8988T (cell line): ENCODE measurements at places on chromosomes 5 and 9.

DNA sequence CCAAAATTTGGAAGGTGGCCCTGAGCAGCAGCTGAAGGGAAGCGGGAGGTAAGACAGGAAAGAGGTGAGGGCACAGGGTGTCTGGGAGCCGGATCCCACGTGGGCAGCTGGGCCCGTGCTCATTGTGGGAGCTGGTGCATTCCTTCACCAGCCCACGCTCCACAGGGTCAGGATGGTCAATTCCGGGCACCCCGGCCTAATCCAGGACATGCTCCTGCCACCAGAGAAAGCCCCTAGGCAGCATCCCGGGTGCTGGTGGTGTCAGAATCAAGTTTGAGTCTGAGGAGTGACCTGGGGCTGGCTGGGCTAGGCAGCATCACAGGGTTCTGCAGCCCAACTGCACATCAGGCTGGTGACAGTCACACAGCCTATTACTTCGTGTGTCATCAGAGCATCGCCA lies 7.1 kb upstream of the PDCD6 start:
- DNase-seq, result no peak

- peak; percentile 55 for DNase-seq
Measured at GRCh38 chr9:36204906-36205547, 14.3 kb downstream of the CLTA start.

DNA sequence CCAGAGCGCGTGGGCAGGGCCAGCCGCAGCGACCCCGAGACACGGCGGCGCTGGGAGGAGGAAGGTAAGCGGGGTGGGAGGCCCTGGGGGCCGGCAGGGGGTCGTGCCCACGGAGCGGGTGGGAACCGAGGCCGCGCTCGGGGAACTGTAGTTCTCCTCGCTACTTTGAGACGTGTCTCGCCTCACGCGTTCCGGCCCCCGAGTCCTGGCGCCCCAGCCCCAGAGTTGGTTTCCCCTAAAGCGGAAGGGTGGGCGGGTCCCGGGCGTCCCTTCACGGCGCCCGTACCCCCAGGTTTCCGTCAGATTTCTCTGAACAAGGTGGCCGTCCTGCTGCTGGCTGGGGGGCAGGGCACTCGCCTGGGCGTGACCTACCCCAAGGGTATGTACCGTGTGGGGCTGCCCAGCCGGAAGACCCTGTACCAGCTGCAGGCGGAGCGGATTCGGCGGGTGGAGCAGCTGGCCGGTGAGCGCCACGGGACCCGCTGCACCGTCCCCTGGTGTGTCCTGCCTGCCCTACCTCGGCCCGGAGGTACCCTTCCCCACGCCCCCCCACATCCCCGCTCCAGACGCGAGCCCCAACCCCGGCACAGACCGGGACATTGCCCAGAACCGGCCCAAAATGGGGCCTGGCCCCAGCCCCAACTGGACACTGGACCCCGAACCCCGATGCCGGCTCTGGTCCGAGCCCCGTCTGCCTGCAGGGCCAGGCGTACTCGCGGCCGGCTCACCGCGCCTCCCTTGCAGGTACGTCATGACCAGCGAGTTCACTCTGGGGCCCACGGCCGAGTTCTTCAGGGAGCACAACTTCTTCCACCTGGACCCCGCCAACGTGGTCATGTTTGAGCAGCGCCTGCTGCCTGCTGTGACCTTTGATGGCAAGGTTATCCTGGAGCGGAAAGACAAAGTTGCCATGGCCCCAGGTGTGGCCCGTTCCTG lies 709 bp downstream of the UAP1L1 start:
- DNase-seq, result no peak

DNA sequence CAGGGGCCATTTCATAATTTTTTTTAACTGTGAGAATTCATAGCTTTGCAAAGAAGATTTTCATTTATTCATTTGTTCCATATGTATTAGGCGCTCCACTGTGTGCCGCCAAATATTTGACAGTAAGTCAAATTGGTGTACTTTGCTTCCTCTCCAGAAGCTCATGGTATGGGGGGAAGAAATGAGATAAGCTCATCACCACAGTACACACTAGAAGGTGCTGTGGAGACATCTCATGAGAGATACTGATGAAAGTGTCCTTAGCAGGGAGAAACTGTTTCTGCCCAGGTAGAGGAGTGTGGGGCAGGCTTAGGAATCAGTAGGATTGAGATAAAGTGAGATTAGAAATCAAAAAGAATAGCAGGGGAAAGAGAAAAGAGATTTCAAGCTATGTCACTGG lies 136.2 kb downstream of the CDH6 start:
- DNase-seq, result no peak

DNA sequence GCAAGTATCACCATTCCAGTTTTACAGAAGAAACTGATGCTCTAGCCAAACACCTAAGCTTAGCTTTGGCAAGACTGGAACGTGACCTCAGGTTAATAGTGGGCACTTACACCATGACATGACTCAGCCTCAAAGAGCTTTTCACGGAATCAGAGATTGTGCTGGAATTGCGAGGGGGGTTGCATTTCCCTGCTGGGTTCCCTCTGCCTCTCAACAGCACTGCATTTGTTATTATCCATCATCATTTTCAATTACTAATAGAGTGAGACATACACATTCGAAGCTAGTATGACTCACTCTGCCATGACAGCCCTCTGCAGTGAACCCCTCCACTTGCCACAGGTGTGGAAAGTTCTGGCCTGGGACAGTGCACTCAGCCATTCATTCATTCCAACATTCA lies 8.0 kb downstream of the SPOCK1 start:
- DNase-seq, result no peak

DNA sequence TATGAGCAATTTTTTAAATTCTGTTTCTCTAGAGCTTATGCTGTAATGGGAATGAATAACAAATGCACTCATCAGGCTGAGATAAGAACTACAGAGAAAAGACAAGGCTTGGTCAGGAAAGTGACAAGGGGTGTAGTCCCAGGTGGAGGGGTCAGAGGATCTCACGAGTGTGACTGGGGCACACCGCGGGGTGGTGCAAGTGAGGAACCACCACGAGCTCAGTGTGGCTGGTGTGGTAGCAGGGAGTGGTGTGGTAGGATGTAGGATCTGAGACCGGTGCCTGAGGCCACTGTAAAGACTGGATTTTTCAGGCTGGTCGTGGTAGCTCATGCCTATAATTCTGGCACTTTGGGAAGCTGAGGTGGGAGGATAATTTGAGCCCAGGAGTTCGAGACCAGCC lies 9.0 kb downstream of the ANXA6 start:
- no peak for DNase-seq

DNA sequence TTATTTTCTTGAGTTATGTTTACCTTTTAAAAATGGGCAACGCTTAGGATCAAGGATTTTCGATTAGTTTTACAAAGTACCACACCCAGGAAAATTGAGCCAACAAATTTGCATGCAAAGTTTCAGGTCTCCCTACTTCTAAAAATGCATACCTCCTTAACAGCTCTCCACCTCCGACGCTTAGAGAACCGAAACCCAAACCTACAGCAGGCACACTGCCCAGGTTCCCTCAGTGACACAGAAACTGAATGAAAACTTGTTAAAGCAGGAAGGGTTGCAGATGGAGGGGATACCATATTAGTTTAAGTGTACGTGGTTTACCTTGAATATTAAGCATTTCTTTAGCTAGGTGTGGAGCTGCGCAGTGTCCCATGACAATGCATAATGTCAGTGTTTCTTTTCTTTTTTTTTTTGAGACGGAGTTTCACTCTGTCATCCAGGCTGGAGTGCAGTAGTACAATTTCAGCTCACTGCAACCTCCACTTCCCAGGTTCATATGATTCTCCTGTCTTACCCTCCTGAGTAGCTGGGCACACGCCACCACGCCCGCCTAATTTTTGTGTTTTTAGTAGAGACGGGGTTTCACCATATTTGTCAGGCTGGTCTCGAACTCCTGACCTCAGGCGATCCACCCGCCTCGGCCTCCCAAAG lies 1.6 kb upstream of the SUB1 start:
- no peak for DNase-seq

- no peak for DNase-seq
Measured at GRCh38 chr5:40484495-40484894, 195.2 kb upstream of the PTGER4 start.

GRCh38 chr9:95459851-95460517 lies 56.8 kb downstream of the PTCH1 start:
- no peak for DNase-seq

DNA sequence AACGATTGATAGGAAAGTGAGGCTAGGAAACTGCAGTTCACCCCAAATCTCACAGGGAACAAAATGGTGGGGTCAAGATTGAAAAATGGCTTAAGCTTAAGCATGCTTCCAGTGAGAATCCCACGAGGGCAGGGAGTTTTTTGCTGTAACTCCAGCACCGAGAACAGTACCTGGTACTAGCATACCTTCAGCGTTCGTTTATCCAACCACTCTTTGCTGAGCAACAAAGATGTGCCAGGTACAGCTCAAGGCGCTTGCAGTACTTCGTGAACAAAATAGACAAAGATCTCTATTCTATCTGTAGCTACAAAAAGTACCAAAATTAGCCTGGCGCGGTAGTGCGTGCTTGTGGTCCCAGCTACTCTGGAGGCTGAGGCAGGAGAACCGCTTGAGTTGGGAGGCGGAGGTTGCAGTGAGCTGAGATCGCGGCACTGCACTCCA lies 778 bp upstream of the PPP6C start:
- no peak for DNase-seq

GRCh38 chr5:136455409-136455808 lies 90.1 kb upstream of the TRPC7 start:
- no peak for DNase-seq

DNA sequence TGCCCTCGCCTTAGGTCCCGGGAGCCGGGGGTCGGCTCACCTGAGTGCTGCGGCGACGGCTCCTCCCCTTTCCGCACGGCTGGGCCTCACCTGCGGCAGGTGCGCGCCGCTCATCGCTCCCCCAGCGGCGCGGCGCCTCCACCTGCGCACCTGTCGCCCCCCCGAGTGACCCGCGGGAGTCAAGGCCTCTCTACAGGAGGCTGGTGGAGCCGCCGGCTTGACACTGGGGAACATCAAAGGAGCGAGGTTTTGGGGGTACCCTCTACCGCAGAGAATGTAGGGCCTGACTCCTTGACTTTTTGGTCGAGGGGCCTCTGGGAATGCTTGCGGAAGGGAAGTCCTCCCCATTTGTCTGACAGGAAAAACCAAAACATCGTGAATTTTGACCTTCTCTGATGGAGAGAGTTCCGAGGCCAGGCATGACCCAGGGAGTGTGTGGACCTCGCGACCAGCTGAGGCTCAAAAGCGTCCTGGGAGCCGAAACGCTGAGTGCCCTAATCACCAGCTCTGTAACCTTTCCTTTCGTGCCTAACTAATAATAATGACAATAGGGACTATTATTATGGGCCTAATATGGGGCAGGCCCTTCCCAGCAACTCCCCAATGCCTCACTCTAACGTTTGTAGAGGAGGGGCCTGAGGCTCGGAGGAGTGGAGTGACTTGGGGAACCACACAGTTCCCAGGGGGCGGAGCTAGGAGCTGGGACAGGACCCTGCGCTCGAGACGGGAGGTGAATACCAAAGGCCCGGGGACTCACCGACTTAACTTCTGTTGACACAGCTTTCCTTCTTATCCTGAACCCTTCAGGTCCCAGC lies 714 bp upstream of the IER5L start:
- DNase-seq, result no peak

GRCh38 chr9:73213300-73213699 lies 61.6 kb downstream of the ANXA1 start:
- no peak for DNase-seq

DNA sequence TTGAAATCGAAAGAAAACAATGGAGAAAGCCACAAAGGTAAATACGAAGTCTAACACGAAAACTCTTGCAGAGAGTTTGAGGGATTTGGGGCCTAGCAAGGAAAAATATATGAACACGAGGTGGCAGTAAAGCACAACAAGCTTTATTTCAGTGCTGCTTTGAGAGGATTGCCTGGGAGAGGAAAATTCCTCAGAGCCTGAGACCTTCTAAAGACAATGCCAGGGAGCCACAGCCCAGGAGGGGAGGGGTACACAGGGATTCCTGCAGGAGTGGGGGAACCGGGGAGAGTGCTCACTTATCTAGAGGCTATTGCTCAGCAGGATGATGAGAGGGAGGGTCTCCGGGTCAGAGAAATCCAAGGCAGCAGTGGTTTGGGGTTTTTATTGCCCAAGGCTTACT lies 134.9 kb upstream of the ADCY2 start:
- no peak for DNase-seq

GRCh38 chr9:98686961-98687855 lies 21.5 kb downstream of the GABBR2 start:
- no peak for DNase-seq

DNA sequence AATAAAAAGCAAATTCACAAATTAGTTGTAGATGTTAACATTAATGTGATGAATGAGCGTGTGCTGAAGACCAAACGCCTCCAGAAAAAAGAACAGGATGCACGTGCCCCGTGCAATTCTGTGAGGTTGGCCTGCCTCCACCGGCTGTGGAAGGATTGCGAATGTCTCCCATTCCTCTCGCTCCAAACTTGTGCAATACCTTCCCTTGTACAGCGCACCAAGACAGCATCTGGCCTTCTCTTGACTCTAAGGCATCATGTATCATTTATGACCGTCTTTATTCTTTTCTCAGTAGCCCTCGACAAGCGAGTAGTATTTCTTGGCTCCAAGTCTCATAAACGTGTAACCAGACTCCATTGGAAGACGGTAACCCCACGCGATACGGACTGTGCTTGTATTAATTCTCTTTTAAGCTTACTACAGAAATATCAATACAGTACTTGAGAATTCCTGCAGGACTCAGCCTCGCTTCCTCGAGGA lies 1.5 kb upstream of the TESK1 start:
- no peak for DNase-seq

GRCh38 chr9:132004323-132004722 lies 75.3 kb downstream of the MED27 start:
- DNase-seq, result no peak
